ENCODE measurements at places on chromosomes 6 and 20.
A peak's percentile ranks its signal among the peaks of the same experiment; 100 is the strongest.

GRCh38 chr20:6664574-6664973 lies 102.9 kb upstream of the BMP2 start:
- no peak for DNase-seq

GRCh38 chr6:82415820-82416219 lies 52.2 kb downstream of the TPBG start:
- no peak for DNase-seq

DNA sequence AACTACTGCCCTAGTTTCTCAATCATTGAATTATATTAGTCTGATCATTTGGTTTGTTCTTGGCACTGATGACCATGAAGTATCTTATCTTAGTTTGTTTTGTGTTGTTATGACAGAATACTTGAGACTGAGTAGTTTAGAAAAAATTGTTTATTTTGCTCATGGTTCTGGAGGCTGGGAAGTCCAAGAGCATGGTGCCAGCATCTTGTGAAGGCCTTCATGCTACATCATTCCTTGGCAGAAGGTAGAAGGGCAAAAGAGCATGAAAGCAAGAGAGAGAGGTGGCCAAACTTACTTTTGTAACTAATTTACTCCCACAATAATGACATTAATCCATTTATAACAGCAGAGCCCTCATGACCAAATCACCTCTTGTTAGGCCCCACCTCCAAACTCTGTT lies 40.1 kb upstream of the ANKEF1 start:
- no peak for DNase-seq

- DNase-seq = no peak
Observed at GRCh38 chr6:52335576-52335975, 26.4 kb upstream of the PAQR8 start.

- no peak for DNase-seq
Observed at GRCh38 chr6:87333591-87334181, 4.6 kb upstream of the GJB7 start.

DNA sequence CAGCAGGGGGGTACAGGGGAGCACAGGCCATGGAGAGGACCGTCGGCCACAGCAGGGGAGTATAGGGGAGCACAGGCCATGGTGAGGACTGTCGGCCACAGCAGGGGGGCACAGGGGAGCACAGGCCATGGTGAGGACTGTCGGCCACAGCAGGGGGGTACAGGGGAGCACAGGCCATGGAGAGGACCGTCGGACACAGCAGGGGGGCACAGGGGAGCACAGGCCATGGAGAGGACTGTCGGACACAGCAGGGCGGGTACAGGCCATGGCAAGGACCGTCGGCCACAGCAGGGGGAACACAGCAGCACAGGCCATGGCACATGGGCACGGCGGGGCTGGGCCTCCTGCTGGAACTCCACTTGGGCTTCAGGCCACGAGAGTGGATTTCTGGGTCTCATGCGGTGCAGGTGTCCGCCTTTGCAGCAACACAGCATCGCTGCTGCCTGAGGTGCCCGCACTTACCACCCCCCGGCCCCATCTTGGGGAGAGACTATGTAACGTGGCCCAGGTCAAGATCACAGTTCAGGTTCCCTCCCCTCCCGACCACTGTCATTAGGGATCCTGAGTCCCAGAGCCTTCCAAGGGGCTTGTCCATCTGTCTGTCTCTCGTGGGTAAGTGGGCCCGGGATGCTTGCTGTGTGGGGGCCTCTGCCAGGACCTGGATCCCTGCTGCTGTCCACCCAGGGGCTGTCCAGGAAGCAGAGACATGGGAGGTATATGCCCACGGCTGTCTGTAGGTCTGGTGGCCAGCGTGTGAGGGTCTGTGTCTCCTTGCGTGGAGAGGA lies 2.5 kb downstream of the NPBWR2 start:
- no peak for DNase-seq

GRCh38 chr6:158762787-158763433 lies 56.3 kb downstream of the EZR start:
- DNase-seq = no peak

- DNase-seq = no peak
Observed at GRCh38 chr6:128870746-128871145, 12.2 kb upstream of the LAMA2 start.

- no peak for DNase-seq
Observed at GRCh38 chr20:40861427-40862008, 167.1 kb upstream of the TOP1 start.

GRCh38 chr6:36853325-36853724 lies 14.1 kb upstream of the CPNE5 start:
- DNase-seq = peak; percentile 60

GRCh38 chr20:37200926-37201826 lies 21.8 kb upstream of the MROH8 start:
- no peak for DNase-seq

DNA sequence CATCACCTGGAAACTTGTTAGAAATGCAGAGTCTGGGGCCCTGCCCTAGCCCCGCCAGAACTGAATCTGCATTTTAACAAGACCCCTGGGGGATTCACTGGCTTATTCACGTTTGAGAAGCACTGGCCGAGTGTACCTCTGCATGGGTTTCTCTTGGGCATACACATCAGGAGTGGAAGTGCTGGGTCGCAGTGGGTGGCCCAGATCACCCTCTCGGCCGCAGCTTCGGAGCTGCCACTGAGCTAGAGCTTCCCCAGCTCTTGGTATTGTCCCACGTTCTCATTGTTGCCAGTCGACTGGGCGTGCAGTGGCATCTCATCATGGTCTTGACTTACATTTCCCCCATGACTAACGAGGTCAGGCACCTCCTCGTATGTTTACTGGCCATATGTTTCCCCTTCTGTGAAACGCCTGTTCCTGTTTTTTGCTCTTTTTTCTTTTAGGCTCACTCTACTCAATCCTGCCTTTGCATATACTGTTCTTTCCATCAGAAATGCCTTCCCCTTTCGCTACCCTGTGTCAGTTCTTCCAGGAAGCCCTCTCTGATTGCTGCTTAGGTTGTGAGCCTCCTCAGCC lies 3.0 kb upstream of the DLGAP4 start:
- no peak for DNase-seq

- no peak for DNase-seq
Observed at GRCh38 chr6:100276311-100277057, 188.2 kb downstream of the SIM1 start.

DNA sequence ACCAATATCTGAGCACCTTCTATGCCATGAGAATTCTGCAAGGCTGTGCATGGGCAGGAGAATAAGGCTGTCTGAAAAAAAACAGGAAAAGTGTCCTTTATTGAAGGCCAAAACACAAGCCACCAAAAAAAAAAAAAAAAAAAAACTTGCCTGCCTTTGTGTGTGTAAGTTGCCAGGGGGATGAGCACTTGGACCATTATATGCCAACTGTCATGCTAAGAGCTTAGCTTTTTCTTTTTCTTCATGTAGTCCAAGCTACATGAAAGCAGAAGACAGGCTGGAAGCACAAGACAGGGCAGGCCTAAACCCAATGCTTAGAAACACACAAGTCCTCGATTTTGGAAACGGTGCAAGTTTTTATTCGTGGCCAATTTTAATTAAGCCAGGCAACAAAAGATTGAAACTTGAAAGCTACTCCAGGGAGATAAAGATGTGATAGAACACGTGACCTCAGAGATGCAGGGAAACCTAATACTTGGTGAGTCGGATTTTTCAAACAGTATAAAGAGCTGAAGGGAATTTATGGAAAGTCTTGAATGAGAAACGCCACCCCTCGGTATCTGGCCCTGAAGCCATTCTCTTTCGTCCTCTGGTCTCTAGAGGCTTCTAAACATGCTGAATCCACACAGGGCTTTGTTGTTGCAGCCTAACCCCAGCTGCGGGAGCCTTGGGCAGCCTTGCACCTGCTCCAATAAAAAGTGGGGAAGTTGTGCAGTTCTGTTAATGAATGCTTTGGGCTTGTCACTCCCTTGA lies 8.6 kb downstream of the BMP7 start:
- no peak for DNase-seq

- no peak for DNase-seq
Observed at GRCh38 chr6:30031381-30031780, 29.7 kb upstream of the POLR1H start.

GRCh38 chr6:24907919-24908649 lies 27.7 kb downstream of the RIPOR2 start:
- no peak for DNase-seq

- DNase-seq = no peak
Observed at GRCh38 chr6:83885984-83886383, 26.5 kb downstream of the CYB5R4 start.

DNA sequence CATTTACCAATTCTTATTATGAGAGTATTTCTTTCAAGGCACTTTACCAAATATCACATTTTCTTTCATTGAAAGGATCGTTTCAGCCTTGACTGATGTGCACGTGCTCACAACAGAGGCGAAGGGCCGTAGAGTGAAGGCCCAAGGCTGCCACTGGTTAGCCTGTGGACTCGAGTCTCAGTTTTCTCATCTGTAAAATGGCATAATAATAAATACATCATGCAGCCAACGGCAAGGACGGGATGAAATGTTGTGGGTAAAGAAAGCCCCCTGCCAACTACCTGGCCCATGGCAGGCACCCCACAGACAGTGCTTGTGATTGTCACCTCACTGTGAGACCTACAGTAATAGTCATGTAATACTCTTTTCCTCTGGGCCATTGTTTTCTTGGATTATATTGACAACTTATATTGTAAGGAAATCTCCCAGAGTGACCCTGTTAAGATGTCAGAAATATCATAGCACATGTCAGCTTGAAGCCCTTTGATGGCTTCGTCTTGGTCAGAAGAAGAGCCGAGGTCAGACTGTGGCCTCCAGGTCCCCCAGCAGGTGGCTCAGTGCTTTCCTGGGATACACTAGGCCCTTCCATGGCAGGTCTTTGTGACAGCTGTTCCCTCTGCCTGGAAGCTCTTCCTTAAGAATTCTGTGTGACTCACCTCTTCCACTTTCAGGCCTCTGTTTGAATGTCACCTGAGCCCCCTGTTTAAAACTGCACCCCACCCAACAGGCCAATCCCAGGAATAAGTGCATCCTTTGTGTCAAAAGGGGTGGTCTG lies 36.3 kb downstream of the FAM50B start:
- peak; percentile 45 for DNase-seq

- DNase-seq = no peak
Observed at GRCh38 chr6:14790976-14791375, 454.9 kb upstream of the JARID2 start.

DNA sequence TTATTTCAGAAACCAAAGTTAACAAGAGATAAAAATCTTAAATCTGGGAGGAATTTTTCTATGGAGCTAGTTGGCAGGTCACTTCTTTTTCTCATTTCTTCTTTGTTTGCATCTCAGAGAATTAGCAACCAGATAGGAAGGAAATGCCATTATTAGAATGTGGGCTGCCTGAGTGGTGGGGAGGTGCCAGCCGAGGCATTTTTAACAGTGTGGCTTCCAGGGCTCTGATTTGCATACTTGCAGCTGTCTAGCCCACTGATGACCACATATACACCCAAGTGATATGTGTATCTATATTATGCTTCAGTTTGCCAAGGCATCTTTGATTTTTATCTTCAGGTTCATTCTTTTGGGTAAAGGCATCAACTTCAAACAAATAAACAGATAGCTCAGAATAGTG lies 206.7 kb downstream of the CLIC5 start:
- DNase-seq = no peak

DNA sequence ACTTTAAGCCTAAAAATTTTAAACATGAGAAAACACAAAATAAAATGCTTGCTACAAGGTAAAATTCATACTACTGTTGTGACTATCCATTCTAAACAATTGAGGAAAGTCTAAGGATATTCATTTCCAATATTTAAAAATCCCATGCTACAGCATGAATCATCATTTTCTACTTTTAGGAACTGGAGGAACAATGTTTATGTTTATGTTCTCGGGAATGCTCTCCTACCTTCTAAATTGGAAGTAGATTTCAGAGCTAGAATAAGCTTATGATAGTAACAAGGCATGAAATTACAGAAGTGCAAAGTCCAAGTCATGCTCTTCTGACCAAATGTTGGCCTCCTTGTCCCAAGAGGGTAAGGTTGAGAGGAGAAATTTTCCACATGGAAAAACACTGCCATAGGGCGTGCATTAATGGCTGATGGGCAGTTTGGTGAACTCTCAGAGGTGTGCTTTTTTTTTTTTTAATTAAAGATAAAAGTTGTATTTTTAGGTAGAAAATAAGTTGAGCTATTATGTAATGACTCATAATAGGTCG lies 6.0 kb upstream of the MYLK4 start:
- no peak for DNase-seq

GRCh38 chr6:53735896-53736295 lies 58.9 kb upstream of the LRRC1 start:
- no peak for DNase-seq

DNA sequence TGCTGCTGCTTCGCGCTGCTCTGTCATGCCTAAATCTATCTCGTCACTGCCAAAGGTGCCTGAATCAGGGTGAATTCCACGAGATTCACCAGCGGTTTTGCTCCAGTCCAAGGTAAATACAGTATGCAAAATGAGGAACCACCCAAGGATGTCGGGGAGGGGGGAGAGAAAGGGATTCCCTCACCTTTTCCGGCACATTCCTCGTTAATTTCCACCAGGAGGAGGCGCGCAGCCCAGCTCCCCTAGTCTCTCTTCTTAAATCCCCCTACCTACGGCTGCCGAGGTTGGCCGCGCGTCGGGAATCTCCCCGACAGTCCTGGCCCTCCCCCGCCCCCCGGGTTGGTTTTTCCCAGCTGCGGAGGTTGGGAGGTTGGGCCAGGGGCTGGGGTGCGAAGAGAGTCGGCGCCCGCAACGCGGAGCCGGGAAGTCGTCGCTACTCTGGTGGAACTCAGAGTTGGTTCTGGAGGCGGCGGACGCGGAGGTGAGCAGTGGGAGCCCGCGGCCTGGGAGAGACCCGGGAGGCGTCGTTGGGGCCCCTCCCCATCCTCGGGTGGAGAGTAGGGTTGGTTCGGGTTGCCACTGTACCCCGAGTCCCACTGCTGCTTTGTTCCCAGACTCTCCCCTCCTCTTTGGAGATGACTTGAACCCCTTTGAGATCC lies at the start of gene TPBG:
TSS of gene TPBG (plus strand) at position 390 of the 659 bp plus-strand sequence. CDS start 1,145 bp downstream, outside the sequence.
- peak; percentile 44 for DNase-seq

DNA sequence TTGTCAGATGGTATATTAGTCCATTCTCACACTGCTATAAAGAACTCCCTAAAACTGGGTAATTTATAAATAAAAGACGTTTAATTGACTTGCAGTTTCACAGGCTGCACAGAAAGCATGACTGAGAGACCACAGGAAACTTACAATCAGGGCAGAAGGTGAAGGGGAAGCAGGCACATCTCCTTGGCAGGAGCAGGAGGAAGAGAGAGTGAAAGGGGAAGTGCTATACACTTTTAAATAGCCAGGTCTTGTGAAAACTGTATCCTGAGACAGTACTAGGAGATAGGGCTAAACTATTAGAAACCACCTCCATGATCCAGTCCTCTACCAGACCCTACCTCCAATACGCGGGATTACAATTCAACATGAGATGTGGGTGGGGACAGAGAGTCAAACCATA lies 193.9 kb upstream of the KCNG1 start:
- no peak for DNase-seq
